ENCODE measurements at places on chromosomes 6 and 20.

GRCh38 chr6:18883268-18883667, 496.1 kb downstream of the RNF144B start:
- DNase-seq: no peak

- DNase-seq: peak; percentile 36
These were observed 48.7 kb upstream of the RSPO3 start for GRCh38 chr6:127069659-127070279.

DNA sequence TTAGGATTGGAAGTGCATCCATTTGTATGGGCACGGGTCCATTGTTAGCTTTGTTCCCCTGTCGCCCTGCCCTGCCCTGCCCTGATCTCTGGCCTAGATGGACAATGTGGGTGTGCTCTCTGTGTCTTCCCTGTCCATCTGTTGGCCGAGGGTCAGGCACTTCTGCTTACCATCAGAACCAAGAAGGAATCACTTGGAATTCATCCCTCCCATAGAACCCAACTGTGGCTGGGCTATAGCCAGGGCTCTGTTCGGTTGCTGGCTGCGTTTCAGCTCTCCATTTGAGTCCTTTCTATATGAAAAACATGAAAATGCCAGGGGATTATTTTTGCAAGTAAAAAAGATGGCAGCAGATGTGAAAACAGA, 26.6 kb upstream of the TULP4 start:
- DNase-seq: no peak

GRCh38 chr6:63764318-63764916, 128.8 kb downstream of the PHF3 start:
- DNase-seq: no peak

DNA sequence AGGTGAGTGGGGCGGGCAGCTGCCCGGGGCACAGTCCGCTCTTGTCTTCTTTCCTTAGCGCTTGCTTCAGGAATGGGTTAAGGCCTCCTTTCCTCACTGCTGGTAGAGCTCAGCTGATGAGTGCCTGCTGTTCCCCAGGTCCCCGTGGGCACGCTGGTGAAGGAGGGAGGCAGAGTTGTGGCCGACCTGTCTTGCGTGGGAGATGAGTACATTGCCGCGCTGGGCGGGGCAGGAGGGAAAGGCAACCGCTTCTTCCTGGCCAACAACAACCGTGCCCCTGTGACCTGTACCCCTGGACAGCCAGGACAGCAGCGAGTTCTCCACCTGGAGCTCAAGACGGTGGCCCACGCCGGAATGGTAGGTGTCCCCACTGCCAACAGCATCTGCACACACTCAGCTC, 15.7 kb downstream of the MTG2 start:
- no peak for DNase-seq

- no peak for DNase-seq
These were observed 79.9 kb upstream of the CD83 start for GRCh38 chr6:14037402-14038277.

GRCh38 chr20:13703265-13703664, 64.5 kb upstream of the TASP1 start:
- DNase-seq: no peak

DNA sequence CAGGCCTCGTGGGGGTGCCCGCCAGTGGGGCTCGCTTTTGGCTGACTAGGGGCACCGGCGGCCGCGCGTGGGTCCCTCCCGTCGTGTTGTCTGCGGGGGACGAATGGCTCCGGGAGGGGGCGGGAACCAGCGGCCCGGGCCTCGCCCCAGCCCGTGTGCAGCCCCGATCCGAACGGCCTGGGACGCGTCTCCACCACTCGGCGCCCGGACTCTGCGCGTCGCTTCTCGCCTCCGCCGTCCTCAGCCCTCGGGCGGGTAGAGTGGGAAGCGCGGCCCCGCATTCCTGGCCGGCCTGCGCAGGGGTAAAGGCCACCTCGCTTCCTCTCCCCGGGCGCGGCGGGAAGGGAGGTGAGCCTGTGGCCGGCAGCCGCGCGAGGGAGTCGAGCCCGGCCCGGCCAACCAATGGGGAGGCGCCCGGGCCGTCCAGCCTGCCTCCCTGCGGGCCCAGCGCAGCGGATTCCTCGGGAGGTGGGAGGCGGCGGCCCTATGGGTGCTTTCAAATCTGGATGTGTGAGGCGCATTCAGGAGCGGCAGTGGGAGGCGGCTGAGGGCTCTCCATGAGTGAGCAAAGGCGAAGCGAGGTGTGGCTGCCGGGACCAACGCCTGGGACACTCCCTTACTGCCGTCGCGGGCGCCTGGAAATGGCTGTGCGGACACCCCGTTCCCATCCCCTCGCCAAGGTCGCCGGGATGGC, 1.1 kb upstream of the ZBTB46 start:
- DNase-seq: no peak

GRCh38 chr20:8126841-8127378, 5.2 kb upstream of the PLCB1 start:
- DNase-seq: no peak

GRCh38 chr6:151806757-151807512, 547 bp upstream of the ESR1 start:
- DNase-seq: no peak

DNA sequence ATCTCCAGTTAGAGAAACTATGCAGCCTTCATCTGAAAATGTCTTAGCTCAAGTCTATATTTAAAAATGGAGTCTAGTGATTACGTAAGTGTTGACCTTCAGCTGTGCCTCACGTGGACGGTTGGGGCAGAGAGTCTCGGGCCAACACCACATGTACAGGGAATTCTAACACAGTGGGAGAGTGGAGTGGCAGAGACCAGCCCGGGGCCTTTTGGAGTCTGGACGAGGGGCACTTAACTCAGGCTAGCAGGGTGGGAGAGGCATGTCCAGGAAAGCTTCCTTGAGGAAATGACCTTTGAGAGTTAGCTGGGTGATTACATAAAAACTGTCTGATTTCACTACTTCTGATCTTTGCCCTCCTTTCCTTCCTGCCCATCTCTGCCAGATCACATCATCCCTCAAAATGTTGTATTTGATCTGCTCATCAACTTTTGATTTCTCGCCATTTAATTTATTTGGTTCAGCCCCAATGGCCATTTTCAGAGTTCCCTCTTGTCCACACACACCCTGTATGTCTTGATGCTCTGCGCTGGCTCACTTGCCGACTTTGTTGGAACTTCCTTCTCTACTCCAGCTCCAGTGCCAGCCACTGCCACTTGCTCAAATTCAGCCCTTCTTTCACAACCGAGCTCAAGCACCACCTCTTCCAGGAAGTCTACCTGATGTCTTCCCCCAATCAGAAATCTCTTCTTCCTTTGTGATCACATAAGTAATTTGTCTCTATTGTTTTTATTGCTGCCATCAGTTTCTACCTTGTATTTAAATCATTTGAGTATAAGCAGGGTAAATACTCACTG, 2.6 kb downstream of the ARMC2 start:
- no peak for DNase-seq

DNA sequence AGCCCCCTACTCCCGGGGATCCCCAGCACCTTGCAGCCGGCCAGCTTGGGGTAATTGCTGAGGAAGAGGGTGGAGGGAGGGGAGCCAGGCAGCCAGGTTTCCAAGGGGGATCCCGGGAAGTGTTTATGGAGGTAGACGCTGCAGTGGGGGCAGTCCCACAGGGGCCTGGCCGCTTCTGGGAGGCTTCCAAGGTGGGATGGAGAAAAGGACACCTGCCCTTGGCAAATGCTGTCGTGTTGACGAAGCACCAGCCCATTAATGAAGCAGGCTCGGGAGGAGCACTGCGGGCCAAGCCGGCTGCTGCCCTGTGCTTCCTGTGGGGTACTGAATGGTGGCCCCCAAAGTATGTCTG, 82.4 kb downstream of the TMEM242 start:
- no peak for DNase-seq

DNA sequence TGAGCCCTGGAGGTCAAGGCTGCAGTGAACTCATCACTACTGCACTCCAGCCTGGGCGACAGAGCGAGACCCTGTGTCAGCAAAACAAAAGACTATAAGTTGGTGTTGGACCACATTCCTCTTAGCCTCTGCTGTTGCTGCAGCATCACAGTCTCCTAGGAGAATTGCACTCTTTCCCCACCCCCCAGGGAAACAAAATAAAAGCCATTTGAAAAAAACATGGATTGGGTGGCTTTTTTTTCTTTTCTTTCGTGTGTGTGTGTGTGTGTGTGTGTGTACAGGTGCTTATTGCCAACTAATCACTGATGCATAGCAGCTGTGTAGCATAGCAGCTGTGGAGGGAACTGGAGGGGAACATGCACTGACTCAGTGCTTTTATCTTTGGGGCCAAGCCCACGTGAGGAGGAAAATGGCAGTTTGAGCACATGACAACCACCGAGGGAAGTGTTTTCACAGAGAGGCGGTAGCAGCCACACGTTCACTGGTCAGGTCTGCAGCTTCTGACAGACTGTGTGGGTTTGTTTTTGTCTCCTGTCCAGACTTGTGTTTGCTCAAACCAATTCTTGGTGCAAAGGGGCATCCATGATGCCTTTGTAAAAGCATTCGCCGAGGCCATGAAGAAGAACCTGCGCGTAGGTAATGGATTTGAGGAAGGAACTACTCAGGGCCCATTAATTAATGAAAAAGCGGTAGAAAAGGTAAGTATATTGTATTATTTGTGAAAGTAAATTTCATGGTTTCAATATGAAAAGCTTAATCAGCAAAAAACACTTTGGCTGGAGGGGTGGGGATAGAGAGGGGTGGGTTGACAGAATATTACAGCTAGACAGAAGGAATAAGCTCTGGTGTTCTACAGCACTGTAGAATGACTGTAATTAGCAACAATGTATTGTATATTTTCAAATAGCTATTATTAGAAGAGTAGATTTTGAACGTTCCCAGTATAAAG, 27.7 kb downstream of the ALDH5A1 start:
- DNase-seq: no peak

DNA sequence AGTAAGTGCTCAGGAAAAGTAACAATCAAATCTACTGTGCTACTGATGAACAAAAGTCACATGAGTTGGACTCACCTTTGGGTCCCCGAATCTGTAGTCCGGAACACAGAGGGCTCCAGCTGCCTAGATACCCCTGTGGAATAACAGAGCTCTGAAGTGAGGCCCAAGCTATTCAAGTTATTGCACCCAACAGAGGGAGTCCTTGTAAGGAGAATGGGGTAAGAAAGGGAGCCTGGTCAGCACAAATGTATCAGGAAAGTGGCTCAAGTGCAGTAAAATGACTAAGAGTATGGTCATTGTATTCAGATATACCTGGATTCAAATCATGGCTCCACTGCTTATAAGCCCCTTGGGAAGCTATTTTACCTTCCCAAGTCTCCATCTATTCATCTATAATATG, 20.9 kb downstream of the EDN1 start:
- no peak for DNase-seq

DNA sequence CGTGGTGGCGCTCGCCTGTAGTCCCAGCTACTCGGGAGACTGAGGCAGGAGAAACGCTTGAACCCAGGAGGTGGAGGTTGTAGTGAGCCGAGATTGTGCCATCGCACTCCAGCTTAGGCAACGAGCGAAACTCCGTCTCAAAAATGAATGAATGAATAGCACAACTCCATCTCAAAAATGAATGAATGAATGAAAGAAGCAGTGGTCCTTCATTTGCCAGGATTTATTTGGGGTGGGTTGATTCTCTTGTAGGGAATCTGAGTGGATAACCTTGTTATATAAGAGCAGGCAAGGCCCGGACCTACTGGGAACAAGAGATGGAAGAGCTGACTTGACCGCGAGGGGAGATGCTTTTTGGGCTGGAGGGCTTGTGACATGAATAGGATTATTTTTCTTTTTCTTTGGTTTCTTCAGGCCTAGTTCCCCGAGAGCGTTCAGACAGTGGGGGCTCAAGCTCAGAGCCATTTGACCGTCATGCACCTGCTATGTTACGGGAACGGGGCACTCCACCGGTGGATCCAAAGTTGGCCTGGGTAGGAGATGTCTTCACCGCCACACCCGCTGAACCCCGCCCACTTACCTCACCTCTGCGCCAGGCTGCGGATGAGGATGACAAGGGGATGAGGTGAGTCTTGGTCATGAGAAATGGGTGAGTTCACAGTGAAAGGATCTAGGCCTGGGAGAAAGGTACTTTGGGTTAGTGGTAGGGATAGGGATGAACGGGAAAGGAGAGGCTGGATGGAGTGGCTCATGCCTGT, 9.8 kb downstream of the PRRC2A start:
- no peak for DNase-seq

DNA sequence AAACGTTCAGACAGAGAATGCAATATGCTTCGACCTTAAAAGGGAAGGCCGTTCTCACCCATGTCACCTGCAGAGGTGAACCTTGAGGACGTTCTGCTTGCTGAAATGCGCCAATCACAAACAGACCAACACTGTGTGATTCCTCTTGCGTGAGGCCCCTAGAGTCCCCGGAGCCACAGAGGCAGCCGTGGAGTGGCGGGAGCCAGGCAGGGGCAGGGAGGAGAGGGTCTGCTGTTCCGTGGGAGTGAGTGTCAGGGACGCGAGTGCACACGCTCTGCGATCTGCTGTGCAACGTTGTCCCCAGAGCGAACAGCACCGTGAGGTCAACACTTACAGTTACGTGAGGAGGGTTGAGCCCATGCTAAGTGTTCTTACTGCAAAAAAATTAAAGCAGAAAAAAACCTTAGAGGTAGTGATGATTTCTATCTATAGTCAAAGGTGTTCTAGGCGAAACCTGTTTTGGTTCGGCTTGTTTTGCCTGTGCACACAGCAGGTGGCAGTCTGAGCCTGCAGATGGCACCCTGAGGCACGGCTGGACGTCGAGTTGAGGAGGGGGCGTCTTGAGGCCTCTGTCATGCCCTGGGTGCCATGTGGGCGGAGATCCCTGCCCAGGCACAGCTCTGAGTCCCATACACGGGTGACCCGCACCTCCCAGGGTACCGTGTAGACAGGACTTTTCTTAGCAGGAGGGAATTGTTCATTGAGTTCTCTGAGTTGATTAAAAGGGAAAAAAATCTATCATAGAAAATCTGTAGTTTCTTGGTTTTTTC, 71.7 kb upstream of the FRMD1 start:
- no peak for DNase-seq

DNA sequence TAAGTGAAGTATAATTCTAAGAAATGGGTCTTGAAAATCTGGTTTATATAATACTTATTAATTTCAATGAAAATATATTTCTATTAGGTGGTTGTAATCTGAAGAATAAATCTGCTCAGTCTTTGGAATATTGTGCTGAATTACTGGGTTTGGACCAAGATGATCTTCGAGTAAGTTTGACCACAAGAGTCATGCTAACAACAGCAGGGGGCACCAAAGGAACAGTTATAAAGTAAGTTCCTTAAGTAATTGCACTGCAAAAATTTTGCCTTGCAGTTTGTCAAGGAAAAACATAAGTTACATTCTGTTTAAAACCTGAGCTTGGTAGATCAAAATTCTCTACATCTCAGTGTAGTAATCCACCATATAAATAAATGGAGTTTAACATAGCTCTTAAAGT, 106.0 kb downstream of the MYO6 start:
- DNase-seq: peak; percentile 35

GRCh38 chr6:165718491-165718891, 55.5 kb upstream of the PDE10A start:
- no peak for DNase-seq

GRCh38 chr6:166588691-166589336, 2.3 kb upstream of the RAMACL start:
- no peak for DNase-seq

- DNase-seq: no peak
These were observed 61.7 kb downstream of the UTRN start for GRCh38 chr6:144346719-144347447.

GRCh38 chr6:45661661-45662060, 283.9 kb upstream of the SUPT3H start:
- no peak for DNase-seq

Measured in HEK293T (cell line).